ENCODE measurements at places on chromosomes 7 and 10. TPM values are rescaled to one million over a fixed set of nuclear protein-coding genes. Genes with fewer than 3 reads are reported as not detected.

DNA sequence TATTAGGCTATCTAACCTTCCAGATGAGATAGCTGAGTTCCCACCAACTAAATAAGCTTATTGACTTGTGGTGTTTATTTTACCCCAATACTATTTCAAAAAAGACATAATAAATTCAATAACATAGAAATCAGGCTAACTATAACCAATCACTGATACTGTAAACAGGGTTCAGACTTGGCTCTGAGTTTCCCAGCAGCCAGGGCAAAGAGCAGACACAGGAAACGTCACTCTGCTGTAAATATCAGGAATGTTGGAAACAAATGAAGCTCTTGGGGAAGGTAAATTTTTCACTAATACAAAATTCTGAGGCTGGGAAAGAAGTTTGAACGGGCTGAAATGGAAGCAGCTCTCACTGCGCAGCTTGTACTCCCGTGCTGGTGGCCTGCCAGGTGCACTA lies 114.6 kb downstream of the GALNT11 start:
- no peak for DNase-seq

- DNase-seq: no peak
These were observed 54.3 kb downstream of the SMKR1 start for GRCh38 chr7:129556607-129557133.

GRCh38 chr10:110258542-110258941 lies 46.2 kb downstream of the SMNDC1 start:
- DNase-seq: no peak

DNA sequence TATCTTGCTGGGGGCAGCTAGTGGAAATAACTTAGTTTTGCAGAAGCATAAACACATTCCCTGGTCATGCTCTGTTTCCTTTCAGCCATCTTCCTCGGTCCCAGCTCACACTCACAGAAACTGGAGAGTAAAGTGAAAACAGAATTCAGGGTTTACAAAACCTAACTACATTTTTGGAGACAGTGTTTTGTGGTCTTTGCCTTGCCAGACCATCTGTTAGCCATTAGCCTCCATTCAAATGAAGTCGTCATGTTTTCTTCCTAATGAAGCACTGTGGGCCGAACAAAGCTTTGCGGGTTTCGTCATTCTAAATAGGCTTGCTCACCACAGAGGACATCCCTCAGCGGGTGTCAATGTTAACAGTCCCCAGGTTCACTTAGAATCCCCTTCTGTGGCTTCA lies 214.6 kb upstream of the TMEM72 start:
- peak; percentile 81 for DNase-seq

DNA sequence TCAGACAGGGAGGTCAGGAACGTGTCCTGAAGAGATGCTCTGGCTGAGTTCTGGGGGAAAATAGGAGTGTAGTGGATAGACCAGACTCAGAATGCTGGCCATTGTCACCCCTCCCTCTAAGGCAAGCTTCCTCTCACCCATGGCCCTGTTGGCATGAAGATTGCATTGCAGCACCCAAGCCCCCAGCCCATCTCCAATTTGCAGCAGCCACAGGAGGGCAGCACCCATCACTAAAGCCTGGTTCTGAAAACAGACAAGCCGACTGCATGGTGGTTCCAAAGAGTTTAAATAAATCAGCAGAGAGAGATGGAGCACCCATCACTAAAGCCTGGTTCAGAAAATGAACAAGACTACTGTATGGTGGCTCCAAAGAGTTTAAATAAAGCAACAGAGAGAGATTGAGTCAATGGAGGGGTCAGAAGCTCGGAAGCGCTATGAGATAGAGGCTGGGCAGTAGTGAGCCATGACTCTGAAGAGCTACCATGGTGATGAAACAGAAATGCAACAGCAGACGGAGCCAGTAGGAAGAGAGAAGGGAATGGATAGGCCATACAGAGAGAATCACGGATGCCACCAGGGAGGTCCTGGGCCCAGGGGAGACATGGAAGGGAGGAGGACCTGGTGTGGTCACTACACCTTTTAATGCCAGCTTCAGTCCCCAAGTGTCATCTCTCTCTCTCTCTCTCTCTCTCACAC lies 237.9 kb upstream of the MYO3A start:
- no peak for DNase-seq

DNA sequence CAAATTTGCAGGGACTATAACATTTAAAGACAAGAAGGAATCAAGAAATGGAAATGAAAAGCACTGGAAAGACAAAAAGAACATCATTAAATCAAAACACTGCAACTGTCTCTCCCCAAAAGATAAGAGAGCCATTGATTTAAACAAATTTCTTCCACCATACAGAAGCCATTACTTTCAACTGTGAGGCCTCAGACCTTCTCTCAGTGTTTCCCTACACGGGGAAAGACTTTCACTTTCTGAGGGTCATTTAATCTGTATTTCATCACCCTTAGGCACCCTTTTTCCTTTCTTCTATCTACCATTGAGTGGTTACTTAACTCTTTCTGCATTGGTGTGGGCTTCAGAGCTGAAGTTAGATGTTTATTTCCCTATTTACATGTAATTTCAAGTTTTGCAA lies 47.5 kb downstream of the CCDC172 start:
- DNase-seq: no peak

- DNase-seq: no peak
These were observed 167.7 kb upstream of the CCDC6 start for GRCh38 chr10:60073781-60074656.

DNA sequence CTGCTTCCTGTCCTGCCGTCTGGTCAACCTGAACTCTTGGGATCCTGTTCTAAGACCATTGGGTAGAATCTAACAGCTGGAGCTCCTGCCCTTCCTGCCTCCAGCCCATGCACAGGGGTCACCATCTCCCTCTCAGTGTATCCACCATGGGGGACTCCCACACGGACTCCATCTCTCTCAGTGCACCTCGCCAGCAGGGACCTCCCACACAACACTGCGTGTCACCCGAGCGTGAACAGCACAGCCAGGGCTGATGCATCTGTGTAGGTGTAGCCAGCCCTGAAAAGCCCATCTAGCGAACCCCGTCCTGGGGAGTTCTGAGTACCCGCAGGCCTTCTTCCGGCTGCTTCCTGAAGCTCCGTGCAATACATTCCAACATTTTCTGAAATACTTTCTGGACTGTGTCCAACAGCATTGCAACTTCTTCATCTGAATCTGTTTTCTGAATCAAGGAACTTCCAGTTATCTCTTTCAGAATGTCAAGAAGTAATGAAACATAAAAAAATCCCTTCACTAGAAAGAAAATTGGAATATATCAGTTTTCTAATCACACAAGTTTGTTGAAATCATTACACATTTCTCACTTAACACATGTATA lies 52.5 kb downstream of the NCAPG2 start:
- peak; percentile 35 for DNase-seq

- DNase-seq: no peak
These were observed 308.7 kb downstream of the FRMD4A start for GRCh38 chr10:14022052-14022451.

- no peak for DNase-seq
These were observed 195.1 kb upstream of the AUTS2 start for GRCh38 chr7:69403169-69403568.

PRSS1 gene
- not detected for total RNA-seq

TIMM23B gene
- total RNA-seq: 20.7 TPM

CDH23 gene
- under 0.01 TPM for total RNA-seq

FBXO24 gene
- 0.43 TPM for total RNA-seq

PIK3AP1 gene
- total RNA-seq: not detected

HOXA4 gene
- total RNA-seq: 0.97 TPM

NPY gene
- not detected for total RNA-seq

IFRD1 gene
- 62.2 TPM for total RNA-seq

GPR141 gene
- 0.32 TPM for total RNA-seq

CNPY1 gene
- not detected for total RNA-seq

OR9A2 gene
- total RNA-seq: not detected
